ENCODE measurements at places on chromosomes 2 and 18. TPM values are rescaled to one million over a fixed set of nuclear protein-coding genes. Genes with fewer than 3 reads are reported as not detected.

- no peak for DNase-seq
Measured at GRCh38 chr2:200393191-200393590, 86.7 kb downstream of the SPATS2L start.

- DNase-seq, result no peak
Measured at GRCh38 chr18:3015851-3016250, 2.9 kb upstream of the LPIN2 start.

DNA sequence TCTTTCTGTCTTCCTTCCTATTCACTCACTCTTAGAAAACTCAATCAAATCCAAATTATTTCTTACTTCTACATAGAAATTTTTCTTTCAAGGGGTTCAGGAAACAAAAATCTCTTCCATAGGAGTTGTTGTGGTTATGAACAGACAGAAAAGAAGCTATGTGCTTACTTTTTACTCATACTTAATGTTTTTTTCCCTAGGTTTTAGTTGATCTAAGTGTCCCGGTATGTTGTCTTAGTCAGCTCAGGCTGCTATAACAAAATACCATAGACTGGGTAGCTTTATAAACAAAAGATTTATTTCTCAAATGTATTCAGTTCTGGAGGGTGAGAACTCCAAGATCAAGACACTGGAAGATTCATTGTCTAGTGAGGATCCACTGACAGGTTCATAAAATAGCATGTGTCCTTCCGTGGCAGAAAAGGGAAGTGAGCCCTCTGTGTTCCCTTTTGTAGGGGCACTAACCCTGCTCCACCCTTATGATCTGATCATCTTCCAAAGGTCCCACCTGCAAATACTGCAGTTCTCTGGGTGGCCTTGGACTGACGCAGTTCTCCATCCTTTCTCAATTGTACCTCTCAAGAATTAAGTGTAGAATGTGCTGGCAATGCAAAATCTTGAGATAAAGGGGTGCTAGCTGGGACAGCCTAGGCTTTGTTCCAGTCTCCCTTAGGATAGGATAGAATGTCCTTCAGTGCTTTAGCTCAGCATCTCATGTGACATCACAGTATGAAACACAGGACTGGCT, 14.4 kb upstream of the VRK2 start:
- no peak for DNase-seq

DNA sequence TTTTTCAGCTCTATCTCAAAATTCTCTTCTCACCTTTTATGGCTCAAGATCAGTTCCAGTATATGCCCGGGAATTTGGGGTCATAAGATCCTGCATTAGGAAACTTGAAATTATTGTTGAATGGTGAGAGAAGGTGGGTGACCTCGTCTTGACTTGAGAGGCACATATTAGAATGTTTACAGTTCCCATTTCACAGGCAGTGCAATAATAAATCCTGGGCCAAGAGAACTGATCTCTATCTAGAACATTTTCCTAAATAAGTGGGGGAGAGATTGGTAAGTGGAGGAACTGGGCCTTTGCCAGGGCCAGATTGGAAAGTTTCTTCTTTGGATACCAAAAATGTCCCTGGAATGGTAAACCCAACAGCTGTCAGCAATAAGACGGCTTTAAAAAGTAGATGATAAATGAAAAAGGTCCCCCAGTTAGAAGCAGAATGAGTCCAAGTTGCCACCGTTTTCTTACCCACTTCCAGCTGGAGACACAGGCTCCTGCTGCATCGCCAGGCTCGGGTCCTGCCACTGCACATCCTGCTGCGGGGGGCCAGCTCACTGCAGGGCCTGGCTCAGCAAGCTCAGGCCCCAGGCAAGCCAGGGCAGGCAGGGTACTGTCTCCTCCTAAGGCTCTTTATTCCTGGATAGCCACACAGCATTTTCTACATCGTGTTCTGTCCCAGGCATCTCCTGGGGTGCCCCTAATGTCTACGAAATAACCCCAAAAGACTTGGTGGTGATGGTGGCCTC, 126.4 kb upstream of the EPAS1 start:
- DNase-seq, result no peak

DNA sequence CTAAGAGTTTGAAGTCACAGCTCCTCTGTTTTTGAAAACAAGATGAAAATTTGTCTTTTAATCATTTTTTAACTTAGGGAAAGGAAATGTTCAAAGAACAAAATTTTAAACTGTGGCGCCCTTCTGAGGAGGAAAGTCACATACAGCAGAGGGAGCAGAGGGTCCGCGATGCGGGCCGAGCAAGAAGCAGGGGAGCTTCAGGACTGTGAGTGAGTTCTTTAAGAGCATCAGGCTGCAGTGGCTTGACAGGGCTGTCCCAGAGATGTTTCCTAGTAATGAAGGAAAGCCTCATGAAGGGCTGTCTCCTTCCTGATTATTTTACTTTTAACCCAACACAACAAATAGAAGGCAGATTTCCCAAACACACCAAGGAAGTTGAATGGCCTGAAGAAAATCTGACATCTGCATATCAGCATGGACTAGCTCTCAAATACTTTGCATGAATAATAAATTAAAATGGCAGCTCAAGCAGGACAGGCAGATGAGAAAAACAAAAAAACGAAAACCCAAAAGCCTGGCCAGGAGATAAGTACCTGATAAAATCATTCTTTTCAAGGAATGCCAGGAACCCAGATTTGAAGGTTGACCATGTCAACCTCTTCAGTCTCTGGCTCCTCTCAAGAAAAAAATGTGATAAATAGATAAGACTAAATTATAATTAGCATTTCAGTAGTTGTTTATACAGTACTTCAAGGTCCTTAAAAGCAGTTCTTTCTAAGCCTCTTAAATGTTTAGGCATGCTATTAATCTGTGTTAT, 60.8 kb downstream of the SLC40A1 start:
- DNase-seq, result no peak

DNA sequence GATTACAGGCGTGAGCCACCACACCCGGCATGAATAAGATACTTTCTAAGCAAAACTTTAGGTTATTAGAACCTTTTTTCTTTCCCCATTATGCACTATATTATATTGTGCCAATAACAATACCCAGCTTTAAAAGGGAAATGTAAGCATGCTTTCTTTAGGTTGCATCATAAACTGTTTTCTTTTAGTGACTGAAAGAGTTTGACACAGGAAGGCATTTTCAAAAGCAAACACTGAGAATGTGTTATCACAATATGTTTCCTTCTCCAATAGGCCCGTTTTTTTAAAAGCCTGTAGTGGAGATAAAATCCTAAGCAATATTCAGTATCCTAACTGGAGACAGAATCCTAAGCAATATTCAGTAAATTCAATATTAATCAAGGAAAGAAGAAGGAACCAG, 16.7 kb upstream of the EPB41L5 start:
- DNase-seq, result no peak

DNA sequence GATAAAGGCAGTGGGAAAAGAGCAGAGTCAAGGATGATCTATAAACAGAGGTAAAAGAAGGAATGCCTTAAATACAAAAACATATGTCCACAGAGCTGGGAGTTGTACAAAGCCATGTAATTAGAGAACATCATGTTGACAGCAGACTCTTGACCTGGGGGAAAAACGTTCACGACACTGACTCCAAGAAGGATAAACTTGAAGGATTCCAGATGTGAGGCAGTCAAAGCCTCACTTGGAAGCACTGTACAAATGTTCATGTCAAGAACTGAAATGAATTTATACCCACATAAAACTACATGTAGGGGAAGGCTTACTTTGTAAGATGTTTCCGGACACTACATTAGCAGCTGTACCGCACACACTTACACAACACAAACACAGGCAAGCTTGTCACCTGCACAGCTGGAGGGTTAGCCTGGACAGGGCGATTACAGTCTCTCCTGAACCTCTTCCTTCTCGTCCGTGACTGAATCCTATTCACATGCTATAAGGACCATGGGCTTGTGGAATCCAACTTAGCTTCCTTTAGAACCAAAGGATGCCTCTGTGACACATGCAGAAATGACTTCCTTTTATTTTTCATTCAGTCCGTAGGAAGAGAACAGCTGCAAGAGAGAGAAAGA, 88.6 kb downstream of the SH3YL1 start:
- no peak for DNase-seq

- no peak for DNase-seq
Measured at GRCh38 chr2:161422816-161423403, 6.8 kb downstream of the TBR1 start.

GRCh38 chr2:10058251-10059015, 15.1 kb downstream of the KLF11 start:
- no peak for DNase-seq

DNA sequence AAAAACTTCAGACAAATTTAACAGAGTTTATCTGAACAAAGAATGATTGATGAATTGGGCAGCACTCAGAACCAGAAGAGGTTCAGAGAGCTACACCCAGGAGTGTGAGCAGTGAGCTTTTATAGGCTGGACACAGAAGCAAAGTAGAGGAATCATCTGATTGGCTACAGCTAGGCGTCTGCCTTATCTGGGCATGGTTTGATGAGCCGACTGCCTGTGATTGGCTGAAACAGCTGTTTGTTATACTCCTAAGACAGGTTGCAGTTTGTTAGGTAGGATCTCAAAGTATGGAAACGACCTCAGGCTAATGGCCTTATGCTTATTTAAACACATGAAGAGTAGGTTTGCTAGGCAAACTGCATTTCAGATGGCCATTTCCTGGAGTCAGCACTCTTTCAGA, 188.9 kb downstream of the MYO1B start:
- no peak for DNase-seq

DNA sequence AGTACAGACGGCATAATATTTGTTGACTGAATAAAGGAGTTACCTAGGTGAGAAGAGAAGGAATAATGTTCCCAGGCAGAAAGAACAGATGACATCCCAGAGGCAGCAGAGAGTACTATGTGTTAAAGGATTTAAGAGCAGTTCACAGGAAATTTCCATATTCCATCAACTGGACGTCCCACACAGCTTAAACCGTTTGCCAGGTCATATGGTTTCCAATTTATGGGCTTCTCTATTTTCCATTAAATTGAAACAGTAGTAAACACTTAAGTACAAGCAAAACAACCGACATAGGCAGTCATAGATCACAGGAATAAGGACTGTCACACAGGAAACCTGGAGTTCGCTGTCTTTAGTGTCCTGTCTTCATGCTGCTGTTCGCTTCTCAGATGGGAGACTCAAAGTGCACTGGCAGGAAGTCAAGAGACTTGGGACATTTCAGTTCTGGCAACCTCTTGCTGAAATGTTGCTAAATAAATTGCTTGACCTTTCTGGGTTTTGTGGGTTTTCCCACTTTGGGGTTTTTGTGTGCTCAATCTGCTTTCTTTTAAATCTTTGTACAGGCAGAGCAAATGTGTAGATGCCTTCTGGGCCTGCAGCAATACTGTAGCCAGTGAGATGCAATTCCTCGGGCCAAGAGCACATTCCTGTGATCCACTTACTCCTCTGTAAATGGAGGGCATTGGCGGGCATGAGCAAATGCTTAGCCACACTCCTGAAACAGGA, 5.8 kb upstream of the PIEZO2 start:
- DNase-seq, result no peak

DNA sequence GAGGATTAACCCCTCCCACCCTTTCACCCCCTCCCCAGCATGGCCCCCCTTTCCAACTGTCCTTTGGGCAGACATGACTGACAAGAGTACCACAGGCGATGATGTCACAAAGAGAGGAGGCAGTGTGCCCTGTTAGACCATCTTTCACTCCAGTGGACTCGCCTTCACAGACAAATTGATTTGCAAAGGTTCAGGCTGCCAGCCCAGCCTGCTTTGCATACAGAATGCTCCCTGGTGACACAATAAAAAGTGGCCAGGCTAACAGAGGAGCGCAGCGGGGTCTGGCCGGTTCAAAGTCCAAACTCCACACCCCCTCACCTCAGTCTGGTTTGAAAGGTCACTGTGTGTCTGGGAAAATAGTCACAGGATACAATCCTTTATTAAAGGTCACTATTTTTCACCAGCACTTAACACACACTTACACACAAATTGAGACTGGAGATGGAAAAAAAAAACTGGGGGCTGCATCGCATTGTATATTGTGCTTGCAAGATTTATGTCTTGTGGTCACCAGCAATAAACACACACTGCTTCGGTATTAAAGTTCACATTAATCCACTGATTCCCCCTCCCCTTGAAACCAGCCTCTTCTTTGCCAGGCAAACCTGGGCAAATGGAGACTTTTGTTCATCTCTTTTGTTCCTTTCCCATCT, 236.9 kb downstream of the BCL11A start:
- DNase-seq, result no peak

DNA sequence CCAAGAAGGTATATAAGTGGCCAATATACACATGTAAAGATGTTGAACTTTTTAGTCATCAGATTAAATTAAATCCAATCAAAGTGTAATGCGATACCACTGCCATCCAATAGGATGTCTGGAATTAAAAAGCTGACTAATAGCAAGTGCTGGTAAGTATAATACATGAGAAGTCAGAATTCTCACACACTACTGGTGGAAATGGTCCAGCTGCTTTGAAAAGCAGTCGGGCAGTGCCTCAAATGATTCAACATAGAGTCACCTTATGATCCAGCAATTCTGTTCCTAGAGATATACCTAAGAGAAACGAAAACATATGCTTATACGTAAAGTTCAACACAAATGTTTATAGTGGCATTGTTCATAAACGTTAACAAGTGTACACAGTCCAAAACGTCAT, 124.1 kb upstream of the MYT1L start:
- DNase-seq, result no peak

DNA sequence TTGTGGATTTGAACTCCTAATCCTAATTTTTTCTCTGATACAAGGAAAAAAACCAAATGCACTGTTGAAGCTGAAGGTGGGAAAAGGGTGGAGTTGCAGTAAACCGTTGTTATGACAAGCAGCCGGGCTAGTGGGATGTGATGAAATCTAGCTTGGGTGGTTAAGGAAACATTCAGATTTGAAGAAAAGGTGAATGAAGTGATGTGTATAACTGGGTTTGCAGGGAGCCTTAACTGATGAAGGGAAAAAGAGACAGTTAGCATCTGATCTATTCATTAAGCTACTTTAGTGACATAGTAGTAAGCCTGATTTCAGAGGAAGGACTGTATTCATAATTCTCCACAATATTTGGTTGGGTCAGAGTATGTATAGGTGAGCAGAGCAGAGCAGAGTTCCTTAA, 3.5 kb downstream of the EML6 start:
- no peak for DNase-seq

GRCh38 chr18:75231053-75231406, 20.4 kb downstream of the TSHZ1 start:
- DNase-seq, result no peak

DNA sequence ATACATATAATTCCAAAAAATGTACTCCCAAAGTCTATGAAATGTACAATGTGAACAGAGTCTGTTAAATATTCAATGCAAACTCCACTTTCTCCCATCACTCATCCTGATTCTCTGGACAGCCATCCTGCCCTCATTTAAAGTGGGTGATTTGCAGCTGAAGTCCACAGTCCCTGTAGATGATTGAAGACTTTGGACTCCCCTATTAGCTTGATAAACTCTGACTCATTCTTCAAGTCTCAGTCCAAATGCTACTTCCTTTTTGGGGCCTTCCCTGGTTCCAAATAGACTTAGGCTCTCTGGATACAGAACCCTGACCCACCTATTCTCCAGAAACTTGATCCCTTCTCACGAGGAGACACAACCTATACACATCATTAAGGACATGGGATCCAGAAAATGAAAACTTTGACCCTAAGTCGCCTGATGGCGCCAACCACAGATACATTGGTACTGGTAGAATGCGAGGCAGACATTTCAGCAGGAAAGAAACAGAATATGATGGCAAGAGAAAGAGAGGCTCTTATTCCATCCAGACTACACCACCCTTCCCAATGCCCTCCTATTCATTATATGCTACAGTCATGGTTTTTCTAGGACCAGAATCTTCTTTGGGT, 122.7 kb downstream of the VIT start:
- DNase-seq, result no peak

TPGS2 gene
- total RNA-seq, result 62.6 TPM

CXCR1 gene
- total RNA-seq, result not detected

TACR1 gene
- total RNA-seq, result not detected

STON1 gene
- total RNA-seq, result 2.8 TPM

TUBA4B gene
- total RNA-seq, result not detected

GCG gene
- total RNA-seq, result not detected

All from activated T-cell treated with anti-CD3 and anti-CD28 coated beads, Interleukin-2, amount 50 U/mL, for 72 hours (primary cell).